HTR-8/SVneo (cell line): ENCODE measurements at places on chromosomes 12 and 14.

DNA sequence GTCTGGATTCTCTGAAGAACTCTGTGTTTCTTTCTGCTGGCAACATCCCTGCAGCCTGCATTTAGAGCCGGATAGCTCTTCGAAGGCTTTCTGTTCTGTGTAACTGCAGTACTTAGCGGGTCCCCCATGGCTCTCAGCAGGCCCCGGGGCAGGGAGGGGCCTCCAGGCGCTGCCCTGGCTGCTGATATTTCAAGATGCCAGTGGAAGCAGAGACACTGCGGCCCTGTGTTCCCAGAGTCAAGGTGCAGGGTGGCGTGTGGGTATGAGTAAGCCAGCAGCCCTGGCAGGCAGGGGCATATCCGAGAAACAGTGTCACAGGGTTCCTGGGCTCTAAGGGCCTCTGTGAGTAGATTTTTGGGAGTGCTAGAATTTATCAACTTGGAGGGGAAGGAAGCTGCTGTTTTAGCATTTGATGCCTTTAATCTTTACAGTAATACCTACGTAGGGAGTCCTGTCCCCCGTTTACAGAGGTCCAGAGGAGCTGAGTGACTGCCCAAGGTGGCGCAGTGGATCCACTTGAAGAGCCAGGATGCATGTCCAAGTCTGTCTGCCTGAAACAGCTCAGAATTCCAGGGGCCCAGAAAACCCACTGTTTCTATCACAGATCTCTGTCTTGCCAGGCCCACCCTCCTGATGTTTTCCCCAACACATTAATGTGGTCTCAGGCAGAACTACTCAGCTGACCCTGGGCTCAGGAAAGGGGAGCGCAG is 16.2 kb downstream of the ESRRB start:
- DNase-seq, result no peak

GRCh38 chr12:49708851-49709250 is 1.6 kb upstream of the FMNL3 start:
- DNase-seq, result no peak

DNA sequence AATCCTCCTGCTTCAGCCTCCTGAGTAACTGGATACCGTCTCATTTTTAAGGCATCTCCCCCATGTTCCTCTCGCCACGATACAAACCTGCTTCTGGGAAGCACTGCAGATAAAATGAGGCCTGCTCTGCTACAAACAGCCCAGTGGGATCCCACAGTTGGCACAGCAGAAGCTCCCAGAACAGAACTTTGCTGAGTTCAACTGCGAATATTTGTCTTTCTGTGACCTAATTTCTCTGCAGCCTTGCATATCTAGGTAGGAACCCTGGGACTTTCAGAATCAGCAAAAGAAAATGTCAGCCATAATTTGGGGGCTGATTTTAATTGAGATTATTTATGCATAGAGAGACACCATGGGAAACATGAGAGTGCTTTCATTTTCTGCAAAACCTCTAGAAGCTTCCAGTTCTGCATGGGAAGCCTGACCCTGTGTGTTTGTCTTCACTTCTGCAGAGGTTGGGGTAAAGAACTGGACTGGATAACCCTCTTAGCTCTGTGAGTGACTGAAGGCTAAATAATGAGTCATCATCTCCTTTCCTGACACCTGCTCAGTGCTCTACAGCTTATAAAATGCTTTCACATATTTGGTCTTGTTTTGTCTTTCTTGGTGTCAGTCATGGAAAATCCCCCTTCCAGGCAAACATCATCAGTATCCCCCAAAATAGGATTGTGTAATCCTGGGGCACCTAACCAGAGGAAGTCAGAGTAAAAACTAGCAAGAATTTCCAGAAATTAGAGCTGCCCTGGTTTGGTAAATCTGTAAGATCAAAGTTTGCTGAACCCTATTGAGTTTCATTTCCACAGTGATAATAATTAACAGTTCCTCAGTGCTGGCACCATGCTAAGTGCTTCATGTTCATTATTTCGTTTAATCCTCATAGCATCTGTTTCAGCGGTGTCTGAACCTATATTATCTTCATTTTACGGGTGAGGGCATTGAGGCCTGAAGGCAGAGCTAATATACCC is 185.8 kb downstream of the SLC15A4 start:
- DNase-seq, result no peak

DNA sequence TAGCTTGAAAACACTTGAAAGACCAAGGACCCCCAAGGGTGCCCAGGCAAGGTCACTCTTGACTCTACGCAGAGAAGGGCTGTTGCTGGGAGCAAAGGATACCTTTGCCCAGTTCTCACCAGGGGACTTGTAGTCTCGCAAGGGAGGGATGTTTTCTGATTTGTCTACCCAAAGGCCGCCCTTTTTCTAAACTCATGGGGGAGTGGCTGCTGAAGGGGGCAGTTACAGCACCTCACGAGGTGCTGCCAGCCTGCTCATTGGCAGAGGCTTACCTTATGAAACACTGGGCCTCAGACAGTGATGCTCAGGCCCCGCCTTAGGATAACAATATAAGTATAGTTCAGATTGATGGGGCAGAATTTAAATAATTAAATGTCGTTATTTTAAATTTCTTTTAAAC is 107.0 kb downstream of the ETV6 start:
- no peak for DNase-seq

GRCh38 chr14:49703965-49704364 is 11.0 kb downstream of the KLHDC1 start:
- DNase-seq, result no peak

- no peak for DNase-seq
Measured at GRCh38 chr12:48024735-48025134, 20.5 kb upstream of the COL2A1 start.

DNA sequence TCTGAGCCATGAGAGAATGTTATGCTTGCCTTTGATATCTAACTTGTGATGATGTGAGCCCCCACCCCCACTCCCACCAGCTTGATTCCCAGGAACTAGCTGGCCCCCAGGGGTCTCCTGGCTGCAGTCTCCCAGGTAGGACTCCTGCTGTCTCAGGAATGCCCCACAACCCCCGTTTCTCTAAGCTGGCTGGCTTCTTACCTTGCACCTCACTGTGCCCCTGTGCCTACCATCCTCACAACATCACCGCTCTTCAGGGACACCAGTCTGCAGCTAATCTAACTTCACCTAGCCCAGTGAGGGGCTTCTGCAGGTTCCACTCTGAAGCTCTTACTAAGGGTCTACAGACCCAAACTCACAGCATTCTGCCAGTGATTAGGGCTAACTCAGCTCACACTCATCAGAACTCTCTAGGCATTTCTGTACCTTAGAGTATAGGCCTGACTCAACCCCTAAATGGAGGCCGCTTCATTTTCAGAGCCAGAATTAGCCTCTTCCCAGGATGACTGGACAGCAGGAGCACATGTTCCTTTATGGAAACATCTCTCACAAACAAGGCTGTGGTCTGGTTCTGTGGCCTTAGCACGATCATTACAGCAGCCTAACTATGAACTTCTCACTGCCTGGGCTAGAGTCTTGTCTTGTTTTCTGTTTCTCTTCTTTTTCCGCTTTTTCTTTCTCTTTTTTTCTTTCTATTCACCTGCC is 72.8 kb upstream of the IFNG-AS1 start:
- DNase-seq, result no peak

DNA sequence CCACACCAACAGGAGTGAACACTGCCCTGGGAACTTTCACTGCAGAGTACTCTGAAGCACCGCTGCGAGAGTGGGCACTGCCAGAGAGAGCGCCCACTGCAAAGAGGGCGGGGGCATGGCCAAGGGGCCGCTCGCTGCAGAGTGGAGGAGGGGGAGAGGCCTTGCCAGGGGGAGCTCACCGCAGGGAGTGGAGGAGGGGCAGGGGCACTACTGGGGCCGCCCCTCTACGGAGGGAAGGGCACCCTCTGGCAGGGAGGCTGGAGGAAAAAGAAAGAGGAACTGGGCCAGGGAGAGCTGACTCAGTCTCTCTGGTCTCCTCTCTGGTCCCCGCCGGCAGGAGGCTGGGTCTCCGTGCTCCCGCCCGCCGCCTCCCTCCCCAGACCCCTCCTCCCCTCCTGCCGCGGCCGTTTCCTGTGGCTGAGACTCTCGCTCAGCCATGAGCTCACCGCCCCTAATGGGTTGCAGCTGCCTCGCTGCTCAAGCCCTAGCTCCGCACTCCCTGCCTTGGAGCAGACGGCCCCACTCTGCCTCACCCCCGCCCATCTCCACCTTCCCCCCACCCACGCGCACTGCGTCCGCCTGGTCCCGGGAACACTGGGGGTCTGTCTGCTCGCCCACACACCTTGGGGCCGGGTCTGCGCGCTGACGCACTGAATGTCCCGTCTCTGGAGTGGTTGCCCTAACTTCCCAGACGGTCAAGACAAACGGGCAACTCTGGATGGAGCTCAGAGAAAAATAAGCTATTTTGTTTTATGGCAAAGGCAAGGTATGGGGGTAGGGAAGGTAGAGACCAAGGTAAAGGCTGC is 1.3 kb downstream of the ARHGEF40 start:
- DNase-seq, result peak; percentile 73

- no peak for DNase-seq
Measured at GRCh38 chr12:27453421-27453820, 6.9 kb downstream of the SMCO2 start.

- DNase-seq, result no peak
Measured at GRCh38 chr12:3607039-3607720, 116.2 kb downstream of the PRMT8 start.

DNA sequence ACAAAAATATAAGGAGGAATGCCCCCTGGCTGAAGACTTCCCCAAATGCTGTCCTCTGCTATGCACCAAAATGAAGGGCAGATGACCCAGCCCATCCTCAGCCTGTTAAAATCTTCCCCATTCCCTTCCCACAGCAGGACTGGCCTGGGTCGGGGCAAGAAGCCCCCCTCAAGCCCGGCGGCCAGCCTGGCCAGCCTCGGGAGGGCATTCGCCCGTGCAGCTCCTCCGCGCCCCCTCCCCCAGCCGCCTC is 413 bp downstream of the RARG start:
- DNase-seq, result no peak

DNA sequence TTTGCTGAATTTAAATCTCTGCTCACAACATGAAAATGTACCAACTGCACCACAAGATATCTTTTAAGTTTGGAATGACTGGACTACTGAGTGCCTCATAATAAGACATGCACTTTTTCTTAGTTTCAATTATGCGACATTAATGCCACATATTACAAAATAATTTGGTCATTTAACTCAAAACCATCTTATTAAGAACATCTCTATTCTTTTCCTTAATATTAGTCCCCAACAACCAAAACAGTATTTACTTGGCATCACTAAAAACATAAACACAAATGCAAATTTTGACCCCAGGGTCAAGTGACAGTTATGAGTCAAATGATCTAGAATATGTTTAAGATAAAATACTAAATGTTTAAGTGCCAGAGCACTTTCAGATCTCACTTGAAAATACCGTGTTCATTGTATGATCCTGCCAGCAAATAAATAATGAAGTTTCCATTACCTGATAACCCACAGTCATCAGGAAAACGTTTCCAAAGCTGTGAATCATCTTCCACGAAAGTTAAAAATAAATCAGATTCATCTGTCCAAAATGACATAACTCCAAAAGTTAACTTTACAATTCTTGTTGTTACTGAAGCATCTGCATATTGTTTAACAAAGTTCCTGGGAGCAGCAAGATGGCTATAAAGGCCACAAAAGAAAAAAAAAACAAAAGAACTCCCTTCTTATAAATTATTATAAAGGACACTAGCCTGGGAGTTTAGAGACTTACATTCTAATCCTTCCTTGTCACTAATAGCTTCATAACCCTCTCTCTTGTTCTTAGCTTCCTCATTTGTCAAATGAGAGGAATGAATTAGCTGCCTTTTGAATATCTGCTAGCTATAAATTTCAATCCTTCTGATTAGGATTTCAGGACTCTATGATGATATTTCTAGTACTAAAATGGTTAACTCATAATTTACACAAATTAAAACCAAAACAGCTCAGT is 30.5 kb upstream of the AP4S1 start:
- DNase-seq, result no peak

DNA sequence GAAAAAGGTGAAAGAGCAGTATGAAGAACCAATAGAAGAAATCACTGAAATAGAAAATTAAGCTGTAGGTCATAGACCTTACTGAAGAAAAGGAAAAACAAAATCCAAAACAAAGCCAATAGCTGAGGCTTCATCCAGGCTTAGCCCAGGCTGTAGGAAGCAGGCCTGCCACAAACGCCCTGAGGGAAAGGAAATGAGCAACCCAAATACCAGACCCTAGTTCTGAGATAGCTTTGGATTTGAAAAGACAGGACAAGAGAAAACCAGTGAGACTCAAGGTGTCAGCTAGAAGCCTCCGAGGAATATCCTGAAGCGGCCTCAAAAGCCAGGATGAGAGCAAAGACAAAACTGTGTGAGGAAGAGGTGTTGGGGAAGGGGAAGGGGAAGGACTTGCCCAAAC is 79.2 kb downstream of the FERMT2 start:
- peak; percentile 63 for DNase-seq

GRCh38 chr12:105194947-105195346 is 41.0 kb downstream of the APPL2 start:
- no peak for DNase-seq

- peak; percentile 67 for DNase-seq
Measured at GRCh38 chr12:101935890-101936746, 58.7 kb downstream of the DRAM1 start.

DNA sequence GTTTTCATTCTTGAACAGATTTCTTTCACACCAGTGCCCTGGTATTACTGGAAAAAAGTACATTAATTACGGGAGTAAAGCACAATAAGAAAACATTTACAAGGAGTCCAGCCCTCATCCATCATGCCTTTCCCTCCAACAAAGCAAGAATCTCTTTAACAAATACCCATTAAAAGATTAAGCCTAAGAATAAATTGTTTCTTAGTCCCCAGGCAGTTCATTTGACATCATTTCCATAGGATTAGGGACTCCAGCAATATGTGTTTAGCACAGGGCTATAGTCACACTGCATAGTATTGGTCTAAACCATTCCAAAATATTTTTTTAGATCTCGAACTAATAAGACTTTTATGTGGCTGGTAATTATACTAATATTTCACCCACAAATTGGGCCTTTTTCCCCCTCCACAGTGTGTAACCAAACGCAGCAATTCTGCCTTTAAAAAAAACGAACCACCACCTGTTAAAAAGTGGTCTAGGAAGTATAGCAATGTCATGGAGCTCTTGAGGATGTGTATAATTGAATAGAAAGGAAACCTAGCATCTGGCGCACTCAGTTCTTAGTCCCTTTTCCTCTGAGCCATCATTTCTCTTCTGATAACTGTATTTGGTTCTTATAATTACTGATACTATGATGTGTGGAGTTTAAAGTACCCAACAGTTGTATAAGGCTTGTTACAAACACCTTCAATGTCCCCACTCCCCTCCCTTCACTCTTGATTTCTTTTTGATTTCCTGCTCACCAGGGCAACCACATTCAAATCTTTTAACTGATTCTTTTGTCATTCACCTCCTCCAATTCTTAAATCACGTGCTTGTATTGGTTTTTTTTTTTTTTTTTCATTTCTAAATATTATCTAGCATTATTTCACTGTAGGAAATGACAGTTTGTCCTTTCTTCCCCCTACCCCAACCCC is 138.7 kb downstream of the ETV6 start:
- no peak for DNase-seq

DNA sequence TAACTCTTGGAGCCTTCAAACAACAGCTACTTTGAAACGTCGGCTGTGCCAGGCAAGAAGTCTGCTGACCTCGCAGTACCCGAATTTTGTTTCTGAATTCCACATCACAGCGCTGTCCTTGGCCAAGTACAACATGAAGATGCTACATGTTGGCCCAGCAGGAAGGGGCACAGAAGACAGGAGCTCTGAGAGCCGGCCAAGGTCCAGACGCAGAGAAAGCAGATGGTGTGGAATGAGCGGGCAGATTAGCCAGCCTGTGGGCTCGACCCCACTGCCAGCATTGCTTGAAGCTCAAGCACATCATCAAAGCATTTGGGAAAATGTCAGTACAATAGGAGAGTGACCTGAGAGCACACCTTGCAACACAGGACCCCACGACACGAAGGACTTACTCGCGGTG is 64.5 kb downstream of the FZD10 start:
- DNase-seq, result no peak
